ENCODE measurements at places on chromosomes 3 and 15.

- no peak for DNase-seq
Observed at GRCh38 chr3:114104414-114104813, 47.9 kb downstream of the QTRT2 start.

DNA sequence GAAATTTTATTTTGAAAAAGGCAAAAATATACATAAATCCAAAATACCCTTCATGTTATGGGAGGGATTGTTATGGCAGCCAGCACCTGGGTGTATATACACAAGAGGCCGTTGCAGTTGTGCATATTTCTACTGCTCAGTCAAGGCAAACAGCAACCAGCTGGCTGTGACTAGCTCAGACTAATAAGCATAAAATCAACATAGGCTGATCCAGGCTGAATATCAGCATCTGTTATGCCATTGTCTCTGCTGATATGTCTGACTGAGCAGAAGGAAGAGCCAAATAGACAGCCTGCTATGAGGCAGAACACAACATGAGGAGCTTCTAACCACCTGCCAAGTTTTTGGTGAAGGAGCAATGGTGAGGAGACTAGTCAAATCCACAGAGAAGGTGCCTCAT, 457.5 kb upstream of the ALCAM start:
- DNase-seq, result no peak

DNA sequence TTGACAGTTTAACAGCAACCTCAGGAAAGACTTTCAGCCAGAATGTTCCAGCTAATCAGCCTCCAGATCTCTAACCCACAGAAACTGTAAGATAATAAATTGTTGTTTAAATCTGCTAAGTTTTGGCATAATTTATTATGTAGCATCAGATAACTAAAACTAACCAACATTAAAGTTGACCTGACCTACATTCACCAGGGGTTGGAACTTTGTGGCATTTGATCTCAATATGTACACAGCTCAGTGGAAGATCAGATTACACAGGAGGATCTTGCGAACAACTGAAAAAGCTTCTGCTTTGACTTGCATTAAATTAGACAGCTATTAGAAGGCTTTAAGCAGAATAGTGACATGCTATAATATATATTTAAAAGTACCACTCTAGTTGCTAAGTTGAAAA, 91.4 kb upstream of the POU1F1 start:
- no peak for DNase-seq

GRCh38 chr15:101500865-101501551, 11.5 kb upstream of the PCSK6 start:
- DNase-seq, result no peak

DNA sequence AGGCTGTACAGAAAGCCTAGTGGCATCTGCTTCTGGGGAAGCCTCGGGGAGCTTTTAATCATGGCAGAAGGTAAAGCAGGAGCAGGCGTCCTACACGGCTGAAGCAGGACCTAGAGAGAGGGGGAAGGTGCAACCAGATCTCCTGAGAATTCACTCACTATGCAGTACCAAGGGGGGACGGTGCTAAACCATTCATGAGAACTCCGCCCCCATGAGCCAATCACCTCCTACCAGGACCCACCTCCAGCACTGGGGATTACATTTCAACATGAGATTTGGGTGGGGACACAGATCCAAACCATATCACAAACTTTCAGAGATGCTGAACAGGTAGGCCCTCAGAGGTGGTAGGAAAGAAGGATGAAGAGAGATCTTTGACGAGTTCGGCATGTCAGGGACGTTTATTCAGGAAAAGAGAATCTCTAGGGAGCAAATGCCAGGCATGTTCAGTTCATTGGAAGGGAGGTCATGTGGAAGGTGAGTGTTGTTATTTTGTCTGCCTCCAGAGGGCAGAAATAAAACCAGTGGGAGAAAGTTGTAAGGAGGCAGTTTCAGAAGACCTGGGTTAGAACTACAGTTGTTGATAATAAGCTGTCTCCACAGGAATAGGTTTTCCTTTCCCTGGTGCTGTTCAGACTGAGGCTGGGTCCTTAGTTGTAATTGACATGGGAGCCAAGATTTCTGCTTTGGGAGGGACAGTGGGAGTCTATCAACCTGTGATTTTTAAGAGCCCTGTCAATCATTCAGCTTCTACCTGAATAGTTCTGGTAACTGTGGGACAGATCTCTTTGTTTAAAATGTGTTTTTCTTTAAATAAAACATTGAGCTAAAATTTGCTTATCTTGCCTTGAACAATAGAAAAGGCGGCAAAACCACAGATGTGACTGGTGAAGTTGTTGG, 4.3 kb upstream of the FNDC3B start:
- DNase-seq, result no peak

DNA sequence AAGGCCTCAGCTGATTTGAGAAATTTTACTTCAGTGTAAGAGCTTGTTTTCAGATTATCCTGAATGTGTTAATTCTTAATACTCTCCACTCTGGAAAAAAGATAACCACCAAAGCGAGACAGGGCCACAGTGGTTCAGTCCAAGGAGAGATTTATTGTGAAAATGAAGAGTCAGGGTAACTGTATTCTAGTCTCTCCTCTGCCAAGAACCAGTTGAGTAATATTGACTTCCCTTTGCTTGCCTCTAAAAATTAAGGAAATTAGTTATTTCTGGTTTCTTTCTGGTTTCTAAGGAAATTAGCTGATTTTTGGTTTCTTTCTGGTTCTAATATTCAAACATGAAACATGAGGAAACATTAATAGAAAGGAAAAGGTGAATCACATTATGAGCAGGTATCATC, 34.9 kb downstream of the PPP1R2 start:
- no peak for DNase-seq

- DNase-seq, result no peak
Observed at GRCh38 chr3:189369636-189370035, 197.9 kb downstream of the TPRG1 start.

DNA sequence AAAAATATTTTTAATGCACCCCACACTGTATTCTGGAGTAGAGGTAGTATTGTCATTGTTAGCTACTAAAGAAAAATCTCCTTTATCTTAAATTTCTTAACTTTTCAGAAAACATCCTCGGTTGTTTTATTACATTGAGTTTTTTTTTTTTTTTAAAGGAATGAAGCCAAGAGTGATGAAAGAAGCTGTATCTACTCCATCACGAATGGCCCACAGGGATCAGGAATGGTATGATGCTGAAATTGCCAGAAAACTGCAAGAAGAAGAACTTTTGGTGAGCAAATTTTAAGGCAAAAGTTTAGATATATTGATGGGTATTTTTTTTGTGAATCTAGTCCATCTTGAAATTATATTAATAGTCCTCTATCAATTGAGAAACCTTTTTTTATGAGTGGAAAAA, 49.7 kb upstream of the UTS2B start:
- DNase-seq, result no peak

DNA sequence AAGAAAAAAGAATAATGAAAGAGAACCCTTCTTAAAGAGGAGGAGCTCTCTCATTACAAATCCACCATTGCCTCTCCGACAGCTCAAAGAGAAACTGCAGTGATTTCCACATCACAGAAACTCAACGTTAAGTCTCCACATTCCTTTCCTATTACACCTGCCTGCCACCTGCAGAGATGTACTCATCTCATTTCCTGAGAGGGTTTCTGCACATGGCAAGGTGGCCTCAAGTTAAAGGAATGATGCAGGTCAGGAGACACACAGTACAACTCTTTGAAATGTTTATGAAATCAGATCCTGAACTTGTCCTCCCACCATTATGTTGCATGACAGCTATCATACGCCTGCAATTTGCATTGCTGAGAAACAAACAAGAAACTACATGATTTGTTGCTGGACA, 458.4 kb upstream of the ADAMTS9 start:
- no peak for DNase-seq

GRCh38 chr3:172213200-172213599, 173.8 kb downstream of the FNDC3B start:
- DNase-seq, result peak; percentile 39

- DNase-seq, result peak; percentile 56
Observed at GRCh38 chr15:43769584-43770228, 7.1 kb downstream of the ELL3 start.

GRCh38 chr15:88337993-88338392, 81.5 kb upstream of the NTRK3 start:
- no peak for DNase-seq

DNA sequence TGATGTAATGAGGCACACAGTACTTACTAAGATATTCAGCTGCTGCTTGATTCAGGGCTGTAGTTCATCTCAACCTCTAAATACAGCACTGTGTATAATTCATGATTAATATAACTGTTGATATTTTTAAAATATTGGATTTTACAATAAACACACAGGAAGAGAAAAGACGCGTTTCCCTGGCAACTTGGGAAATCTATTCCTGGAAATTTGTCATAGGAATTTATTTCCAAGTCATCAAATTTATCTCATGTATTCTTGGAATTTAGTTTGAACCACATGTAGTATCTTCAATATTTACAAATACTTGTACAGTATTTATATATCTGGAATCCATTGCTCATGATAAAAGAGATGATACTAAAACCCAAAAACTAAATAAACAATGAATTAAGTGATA, 30.6 kb downstream of the EPHA3 start:
- DNase-seq, result no peak

- no peak for DNase-seq
Observed at GRCh38 chr15:73480050-73480449, 37.1 kb downstream of the REC114 start.

- no peak for DNase-seq
Observed at GRCh38 chr3:107979538-107979937, 111.3 kb downstream of the CD47 start.

DNA sequence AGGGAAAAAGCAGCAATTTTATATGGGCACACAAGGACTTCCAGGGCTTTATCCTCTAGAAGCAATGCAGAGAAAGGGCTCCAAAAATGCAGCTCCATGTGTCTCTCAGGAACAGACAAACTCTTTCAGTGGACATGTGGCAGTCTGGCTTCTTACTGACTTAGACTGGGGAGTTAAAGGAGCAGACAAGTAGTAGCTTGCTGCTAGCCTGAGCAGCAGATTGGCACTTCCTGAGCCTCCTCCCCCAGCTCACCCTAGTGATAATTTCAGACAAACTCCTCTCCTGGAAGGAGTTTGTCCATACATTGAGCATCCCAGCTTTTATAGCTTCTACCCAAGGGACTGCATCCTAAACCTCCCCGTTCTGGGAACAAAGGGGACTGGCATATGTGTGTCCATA, 101.7 kb upstream of the MANF start:
- no peak for DNase-seq

DNA sequence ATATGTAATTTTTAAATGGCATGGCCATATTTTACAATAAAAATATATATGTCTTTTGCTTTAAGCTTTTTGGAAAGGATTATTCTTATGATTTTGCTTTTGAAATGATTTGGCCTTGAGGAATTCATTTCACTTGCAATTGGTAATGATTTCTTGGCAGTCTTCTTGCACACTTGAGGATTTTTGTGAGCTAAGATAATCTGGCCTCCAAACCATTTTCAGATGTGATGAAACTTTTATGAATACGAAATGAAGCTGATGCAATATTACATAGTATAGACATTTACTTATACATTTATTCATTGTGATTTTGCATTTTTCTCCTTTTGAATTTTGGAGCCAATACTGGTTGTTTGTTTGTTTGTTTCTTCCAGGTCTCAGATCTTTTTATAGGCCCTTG, 6.4 kb upstream of the SH2D7 start:
- DNase-seq, result no peak

- no peak for DNase-seq
Observed at GRCh38 chr3:136714020-136714419, 38.2 kb downstream of the STAG1 start.

GRCh38 chr15:39365161-39365560, 215.7 kb upstream of the THBS1 start:
- DNase-seq, result no peak

DNA sequence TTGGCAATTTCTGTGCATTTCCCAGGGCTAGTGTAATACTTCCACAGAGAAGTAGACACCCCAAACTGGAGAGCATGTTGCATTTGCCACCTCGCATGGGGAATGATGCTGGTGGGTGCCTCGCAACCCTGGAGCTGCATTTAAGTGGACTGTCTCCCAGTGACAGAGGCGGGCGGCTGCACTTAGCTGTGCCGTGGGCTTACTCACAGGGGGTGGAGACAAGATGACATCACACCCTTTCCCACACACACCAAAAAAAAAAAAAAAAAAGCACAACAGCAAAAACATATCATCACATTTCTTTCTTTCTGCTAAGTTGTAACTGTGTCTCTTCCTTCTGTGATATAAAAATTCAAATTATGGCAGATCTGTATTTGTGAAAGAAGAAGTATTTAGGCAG, at the start of gene ABI3BP:
Gene ABI3BP, minus strand, starts transcription at position 113 of the 400 bp plus-strand sequence. Its CDS starts 37 bp downstream, at position 76.
- peak; percentile 8 for DNase-seq

DNA sequence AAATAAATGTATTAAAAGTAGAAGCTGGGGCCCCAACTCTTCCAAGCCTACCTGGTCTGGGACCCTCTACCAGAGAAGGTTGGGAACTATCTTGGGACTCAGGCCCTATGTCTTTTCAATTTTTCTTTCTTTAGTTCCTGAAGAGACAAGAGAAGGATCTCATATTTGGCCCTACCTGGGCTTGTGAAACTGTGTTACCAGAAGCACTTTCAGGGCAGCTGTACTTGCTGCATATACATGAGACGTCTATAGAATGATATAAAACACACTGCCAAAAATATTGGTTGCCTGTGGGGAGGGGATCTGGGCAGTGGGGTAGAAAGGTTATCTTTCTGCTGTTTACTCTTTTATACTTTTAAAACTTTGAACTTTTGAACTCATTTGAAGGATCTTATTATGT, 604 bp upstream of the EPB42 start:
- no peak for DNase-seq

DNA sequence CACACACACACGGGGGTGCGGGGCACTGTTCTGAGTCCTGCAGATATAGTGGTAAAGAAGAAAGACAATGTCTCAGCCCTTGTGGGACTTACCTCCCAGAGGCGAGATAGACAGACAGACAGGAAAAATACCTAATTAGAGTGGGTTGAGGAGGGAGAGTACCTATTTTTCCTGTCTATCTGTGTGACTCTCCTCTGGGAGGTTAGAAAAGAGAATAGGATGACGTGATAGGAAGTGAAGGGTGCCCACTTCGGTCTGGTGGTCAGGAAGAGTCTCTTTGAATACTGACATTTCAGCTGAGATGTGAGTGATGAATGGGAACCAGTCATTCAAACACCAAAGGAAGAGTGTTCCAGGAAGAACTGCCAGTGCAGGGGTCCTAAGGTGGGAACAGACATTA, 4.1 kb upstream of the APOD start:
- DNase-seq, result no peak

DNA sequence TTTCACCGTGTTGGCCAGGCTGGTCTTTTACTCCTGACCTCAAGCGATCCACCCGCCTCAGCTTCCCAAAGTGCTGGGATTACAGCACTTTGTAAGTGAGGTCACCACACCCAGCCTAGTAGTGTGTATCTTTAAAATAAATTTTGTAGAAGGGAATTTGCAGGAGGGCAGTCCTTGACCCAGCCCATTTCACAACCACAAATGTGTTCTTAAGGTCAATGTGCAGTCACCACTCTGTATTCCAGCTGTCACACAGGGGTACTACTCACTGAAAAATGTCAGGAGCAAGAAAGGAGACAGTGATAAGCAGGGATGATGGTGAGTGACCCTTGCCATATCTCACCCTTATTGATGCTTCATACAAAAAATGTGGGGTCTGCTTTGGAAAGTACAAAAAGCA, 98.5 kb downstream of the FRMD5 start:
- no peak for DNase-seq

Data from stimulated activated CD4-positive, alpha-beta T cell treated with anti-CD3 and anti-CD28 coated beads, Interleukin-1b, Interleukin-23, amount 100 ng/mL, for 48 hours (primary cell).